T-helper 2 cell treated with Interferon-gamma antibody and Interleukin-4, amounts not matched to agents 5 μg/mL and 100 μg/mL, for 36 hours (primary cell): ENCODE measurements at places on chromosomes 4 and X.

GRCh38 chrX:81355436-81355835, 153.5 kb downstream of the SH3BGRL start:
- no peak for DNase-seq

DNA sequence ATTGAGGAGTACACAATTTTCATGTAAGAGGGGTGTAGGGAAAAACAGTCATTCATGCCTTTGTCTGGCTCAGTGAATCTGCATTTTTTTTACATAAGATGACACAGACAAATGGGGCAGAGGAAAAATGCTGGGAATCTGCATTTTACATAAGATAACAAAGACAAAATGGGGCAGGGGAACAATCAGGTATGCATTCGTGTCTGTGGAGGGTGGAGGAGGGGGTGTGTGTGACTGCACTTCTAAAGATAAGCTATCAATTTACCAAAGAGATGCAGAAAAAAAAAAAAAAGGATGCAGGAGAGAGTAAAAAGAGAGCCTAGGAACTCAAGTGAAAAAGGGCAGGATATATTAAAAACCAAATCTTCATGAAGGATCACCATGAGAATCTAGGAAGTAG, 637.4 kb downstream of the ZNF674 start:
- no peak for DNase-seq

GRCh38 chr4:10706236-10706635, 21.7 kb upstream of the CLNK start:
- DNase-seq, result no peak

DNA sequence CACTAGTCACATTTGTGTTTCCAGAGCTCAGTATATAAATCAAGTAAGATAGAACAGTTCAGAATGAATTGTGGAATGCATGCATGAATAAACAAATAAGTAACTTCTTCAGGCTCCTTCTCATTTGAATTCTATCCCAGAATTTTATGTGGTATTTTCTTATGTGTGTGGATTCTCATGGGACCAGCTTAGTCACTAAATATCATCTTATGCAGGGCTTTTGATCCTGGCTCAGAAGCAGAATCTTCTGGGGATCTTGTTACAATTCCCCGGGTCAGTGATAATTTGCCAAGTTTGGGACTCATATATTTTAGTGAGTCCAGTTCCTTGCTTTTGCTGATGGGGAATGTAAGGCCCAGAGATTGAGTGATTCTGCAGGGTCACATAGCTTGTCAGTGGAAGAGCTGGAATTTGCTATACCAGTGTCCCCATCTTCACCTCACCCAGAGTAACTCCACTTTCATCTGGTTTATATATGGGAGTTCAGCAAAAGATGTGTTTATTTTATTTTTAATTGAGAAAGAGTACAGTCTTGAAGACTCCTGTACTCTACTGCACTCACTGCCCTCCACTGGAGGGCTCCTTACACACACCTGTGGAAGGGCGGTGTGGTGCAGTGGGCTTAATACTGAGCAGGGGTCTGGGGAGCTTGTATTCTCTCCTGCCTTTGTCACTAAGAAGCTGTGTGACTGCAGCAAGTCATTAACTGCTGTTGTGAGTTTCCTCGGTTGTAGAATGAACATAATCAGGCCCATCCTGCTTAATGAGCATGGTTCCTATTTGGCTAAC, 198.2 kb upstream of the CXorf66 start:
- DNase-seq, result no peak

DNA sequence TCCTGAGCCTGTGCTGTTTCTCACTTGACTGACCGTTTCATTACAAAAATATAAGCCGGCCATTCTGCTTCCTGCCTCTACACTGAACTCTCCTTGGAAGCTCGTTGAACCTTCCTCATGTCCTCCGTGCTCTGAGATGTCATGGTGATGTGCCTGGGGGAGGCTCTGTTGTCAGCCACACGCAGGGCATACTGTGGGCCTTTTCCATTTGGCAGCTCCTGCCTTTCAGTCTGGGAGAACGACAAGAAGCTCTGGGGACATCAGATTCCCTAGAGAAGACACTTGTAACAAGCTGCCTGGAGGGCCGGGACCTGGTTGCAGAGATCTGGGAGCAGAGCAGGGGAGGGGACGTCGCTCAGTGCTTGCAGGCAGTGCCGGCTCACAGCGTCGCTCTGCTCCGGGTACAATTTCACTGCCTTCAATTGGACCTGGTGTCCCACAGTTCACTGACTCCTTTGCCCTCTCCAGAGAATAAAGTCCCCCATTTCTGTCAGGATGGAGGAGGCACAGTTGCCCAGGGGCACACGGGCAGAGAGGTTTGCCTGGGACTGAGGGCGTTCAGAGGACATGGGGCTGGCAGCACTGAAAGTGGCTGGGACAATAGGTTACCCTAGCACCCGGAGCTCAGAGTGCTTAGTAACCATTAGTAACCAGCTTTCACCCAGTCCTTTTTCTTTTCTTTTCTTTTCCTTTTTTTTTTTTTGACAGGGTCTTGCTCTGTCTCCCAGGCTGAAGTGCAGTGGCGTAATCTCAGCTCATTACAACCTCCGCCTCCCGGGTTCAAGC, 19.1 kb upstream of the MECP2 start:
- no peak for DNase-seq

GRCh38 chr4:41638866-41639265, 100.9 kb downstream of the LIMCH1 start:
- DNase-seq, result no peak

DNA sequence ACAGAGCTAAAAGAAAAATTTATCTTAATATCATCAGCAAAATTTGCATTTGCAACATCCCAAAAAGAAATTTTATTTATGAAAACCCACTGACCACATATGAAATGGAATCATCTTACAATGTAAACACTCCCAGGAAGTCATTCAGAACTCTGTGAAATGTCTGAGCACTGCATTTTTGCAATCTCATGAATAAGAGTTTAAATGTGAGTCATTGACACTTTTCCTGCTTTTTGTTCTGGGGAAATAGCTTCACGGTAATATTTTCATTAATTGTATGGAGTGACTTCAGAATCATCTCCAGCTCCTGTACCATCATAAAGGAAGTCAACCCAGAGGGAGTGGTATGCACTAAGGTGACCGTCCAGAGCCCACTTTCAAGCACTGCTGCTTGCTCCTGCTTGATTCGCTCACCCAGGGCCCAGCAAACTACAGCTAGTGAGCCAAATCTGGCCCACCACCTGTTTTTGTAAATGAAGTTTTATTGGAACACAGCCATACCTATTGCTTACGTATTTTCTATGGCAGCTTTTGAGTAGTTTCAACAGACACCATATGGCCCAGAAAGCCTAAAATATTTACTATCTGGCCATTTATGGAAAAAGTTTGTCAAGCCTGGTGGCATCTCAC, 17.2 kb downstream of the EDNRA start:
- DNase-seq, result no peak

DNA sequence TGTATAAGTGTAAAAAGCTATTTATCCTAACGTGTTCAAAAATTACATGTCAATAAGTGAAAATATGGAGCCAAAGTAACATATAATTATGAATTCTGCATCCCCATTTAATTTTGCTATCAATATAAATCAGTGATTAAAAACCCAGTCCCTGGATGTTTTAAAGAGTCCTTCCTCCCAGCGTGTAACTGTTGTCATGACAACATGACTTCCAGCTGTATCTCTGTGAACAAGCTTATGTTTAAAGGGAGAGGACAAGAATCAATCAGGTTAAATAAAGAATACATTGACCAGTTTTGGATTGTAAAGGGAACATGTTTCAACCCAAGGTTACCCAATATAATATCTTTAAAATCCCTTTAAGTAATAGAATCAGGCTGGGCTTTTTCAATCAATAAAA, 219.7 kb downstream of the NSUN7 start:
- no peak for DNase-seq

GRCh38 chrX:43627669-43628068, 28.4 kb upstream of the MAOA start:
- DNase-seq, result no peak
